ENCODE measurements at places on chromosomes 13 and 19.

DNA sequence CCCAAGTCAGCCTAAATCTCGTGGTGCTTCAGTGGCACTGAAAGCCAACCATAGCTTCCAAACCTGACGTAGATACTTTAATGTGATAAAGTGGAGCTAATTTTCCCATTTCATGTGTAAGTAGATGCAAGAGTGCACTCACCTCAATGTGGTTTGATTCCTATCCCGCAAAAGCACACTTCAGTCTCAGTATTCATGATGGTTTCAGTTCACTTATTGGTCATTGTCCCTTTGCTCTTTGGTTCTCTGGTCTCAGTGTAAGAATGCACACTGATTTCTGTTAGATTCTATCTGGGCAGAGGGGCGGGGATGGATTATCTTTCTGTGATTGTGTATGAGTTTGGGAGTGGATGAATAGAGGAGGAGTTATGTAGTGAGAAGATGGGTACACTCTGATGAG lies 340.6 kb downstream of the KCNRG start:
- no peak for DNase-seq

DNA sequence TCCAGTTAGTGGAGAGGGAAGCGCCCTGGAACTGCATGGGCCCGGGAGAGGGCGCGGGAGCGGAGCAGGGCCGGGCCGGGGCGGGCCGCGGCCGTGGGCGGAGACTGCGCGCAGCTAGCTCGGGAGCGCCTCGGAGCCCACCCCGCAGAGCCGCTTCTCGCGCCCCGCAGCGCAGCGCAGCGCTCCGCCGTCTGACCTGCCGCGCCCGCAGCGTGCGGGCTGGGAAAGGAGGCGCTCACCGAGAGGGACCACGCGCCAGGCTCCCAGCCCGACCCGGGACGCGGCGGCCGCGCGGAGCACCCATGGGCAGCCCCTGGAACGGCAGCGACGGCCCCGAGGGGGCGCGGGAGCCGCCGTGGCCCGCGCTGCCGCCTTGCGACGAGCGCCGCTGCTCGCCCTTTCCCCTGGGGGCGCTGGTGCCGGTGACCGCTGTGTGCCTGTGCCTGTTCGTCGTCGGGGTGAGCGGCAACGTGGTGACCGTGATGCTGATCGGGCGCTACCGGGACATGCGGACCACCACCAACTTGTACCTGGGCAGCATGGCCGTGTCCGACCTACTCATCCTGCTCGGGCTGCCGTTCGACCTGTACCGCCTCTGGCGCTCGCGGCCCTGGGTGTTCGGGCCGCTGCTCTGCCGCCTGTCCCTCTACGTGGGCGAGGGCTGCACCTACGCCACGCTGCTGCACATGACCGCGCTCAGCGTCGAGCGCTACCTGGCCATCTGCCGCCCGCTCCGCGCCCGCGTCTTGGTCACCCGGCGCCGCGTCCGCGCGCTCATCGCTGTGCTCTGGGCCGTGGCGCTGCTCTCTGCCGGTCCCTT lies at the start of gene MLNR:
TSS of gene MLNR (plus strand) at position 303 of the 820 bp plus-strand sequence. CDS start at position 303, 0 bp downstream.
- no peak for DNase-seq

GRCh38 chr19:14381689-14382474 lies 638 bp downstream of the ADGRE5 start:
- peak; percentile 61 for DNase-seq

- no peak for DNase-seq
These were observed 13.9 kb downstream of the IGLON5 start for GRCh38 chr19:51325161-51325976.

GRCh38 chr13:81017513-81018152 lies 676.7 kb upstream of the SPRY2 start:
- peak; percentile 81 for DNase-seq

DNA sequence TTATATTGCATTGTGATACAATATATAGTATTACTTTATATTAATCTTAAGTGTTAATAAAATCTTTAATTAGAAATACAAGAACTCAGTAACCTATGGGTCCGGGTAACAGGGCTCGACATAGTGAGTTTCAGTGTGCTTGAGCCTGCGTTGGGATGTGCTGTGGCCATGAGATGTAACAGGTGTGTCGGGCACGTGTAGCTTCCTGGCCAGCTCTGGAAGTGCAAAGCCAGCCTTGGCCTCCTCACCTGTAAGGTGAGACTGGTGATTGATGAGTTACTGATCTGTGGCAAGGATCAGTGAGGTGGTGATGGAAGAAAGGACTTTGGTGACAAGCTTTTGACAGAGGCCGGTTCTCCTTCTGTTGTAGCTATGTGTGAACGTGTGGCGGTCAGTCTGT lies 19.2 kb downstream of the ATP4B start:
- no peak for DNase-seq

- DNase-seq, result no peak
These were observed 2.8 kb downstream of the TSHZ3 start for GRCh38 chr19:31346184-31347059.

GRCh38 chr13:32114284-32114950 lies 82.8 kb downstream of the FRY start:
- no peak for DNase-seq

GRCh38 chr19:34173193-34173956 lies 1.1 kb downstream of the LSM14A start:
- DNase-seq, result peak; percentile 55

DNA sequence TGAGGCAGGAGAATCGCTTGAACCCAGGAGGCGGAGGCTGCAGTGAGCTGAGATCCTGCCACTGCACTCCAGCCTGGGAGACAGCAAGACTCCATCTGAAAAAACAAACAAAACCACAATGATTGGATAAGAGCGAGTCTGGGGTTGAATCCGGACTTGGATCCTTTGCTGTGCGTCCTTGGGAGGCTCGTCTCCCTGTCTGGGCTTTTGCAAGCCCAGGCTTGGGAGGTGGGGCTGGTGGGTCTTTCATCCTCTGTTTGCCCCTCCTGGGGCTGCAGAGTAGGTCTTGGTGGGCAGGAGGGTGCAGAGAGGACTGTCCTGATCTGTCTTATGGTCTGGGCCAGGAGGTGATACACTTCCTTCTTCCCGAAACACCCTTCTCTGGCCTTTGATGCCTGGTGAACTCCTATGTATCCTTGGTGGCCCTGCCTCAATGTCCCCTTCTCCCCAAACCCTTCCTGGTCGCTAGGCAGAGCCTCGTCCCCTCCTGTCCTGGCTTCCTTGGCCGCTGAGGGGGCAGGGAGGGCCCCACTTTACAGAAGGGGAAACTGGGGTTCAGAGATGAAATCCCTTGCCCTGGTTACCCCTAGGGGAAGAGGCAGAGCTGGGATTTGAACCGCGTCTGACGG lies 16.8 kb downstream of the PALM start:
- DNase-seq, result no peak

Data from fibroblast of pulmonary artery (primary cell).